ENCODE measurements at places on chromosomes 4 and X.
A peak's percentile ranks its signal among the peaks of the same experiment; 100 is the strongest.

DNA sequence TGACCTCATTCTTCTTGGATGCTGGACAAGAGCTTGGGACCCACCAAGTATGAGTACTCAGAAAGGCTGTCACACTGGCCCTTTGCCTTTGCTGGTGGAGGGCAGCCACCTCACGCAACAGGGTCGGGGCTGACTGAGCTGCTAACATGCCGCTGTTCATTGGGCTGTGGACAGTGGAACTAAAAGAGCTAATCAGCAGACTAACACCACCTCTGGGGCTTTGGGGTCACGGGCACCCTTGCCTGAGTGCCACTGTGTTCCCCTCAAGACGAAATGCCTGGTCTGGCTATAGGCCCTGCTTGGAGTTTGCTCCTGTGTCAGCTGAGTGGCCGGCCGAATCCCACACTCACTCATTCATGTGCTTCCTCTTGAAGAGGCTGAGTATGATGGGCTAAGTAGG lies 559.6 kb downstream of the SPRY1 start:
- no peak for DNase-seq

DNA sequence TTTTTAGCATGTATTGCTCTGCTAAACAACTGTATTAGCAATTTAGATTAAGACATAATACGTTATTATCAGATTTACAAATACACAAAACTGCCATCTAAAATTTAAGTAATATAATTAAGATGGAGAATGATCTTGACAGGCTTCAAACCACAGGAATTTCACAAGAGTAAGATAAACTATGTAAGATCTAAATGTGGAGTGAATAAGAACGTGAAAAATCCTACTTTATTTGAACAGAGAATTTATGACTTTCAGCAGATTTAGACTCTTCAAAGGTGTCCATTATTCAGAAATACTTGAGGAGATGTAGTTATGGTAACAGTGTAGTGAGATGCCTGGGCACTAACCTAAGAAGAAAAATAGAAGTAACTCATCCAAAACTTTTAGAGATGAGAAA lies 73.2 kb downstream of the SLC4A4 start:
- DNase-seq = no peak

DNA sequence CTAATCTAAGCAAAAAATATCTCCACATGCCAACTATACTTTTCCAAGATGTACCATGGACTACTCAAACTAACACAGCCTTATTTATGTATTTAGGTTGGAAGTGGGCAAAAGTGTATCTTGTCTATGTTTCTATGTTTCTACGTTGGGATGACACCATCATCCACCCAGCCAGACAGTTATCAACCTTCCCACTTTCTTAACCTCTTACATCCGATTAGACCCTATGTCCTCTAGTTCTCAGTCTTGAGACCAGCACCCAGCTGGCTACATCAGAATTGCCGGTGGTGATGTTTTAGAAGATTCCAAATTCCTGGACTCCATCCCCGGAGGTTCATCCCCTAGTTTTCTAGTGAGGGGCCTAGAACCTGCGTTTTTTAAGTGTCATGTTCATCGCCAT lies 1.0 kb upstream of the AASDH start:
- no peak for DNase-seq

DNA sequence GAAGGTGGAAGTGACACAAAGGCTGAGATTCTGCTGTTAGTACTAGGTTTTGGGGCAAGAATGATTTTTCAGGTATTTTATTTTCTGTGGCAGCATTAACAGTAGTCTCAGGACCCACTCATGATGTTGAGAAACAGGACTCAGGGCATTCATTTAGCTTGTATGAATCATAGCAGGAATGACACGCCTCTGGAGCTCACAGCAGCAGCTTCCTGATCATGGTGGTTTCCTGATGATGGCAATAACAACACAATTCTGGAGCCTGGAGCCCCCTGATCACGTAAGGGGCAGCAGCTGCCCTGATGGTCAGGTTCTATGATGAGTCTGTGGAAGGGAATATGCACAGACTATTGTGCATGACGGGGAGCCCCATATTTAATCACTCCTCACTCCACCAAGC lies 47.0 kb downstream of the TASL start:
- DNase-seq = no peak

DNA sequence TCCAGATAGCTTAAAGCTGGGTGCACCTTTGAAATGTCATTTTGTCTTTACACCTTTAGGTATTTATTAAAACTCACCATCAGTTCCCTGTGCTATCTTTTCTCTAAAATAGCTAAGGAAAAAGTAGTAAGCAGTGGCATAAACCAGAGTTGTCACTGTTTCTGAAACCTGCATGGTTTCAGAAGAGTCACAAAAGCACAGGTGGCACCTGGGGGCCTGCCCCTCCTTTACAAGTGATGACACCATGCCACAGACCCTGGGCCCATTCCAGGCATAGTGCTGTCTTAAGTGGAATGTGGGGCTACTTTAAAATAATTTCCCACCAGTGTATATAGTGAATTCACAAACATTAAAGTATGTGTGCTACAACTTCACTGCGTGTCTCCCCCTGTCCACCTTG lies 47.8 kb downstream of the DCUN1D4 start:
- DNase-seq = no peak

DNA sequence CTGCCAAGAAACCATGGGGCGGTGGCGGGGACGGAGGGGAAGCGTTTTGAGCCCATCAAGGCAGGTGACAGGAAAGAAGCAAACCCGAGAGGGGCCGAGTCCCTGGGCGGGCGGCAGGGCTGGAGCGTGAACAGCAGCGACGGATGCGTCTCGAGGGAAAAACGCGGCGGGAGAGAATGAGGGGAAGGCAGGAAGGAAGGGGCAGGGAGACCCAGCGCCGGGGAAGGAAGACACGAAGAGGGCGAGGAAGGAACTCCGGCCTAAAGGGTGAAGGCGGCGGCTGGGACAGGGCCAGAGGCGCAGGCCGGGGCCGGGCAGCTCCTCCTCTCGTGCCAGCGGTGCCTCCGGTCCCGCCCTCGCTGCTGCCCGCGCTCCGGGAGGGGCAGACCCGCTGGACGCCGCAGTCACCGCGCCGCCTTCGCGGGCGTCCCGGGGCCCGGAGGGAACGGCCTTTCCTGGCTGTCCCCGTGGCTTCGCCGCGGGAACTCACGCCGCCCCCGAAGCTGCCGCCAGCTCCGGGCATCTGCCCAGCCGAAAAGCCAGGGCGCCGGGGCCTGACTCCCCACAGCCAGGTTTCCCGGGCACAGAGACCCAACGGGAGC lies 751 bp upstream of the RGS12 start:
- no peak for DNase-seq

GRCh38 chr4:184344899-184345572 lies 127.4 kb upstream of the ENPP6 start:
- no peak for DNase-seq

DNA sequence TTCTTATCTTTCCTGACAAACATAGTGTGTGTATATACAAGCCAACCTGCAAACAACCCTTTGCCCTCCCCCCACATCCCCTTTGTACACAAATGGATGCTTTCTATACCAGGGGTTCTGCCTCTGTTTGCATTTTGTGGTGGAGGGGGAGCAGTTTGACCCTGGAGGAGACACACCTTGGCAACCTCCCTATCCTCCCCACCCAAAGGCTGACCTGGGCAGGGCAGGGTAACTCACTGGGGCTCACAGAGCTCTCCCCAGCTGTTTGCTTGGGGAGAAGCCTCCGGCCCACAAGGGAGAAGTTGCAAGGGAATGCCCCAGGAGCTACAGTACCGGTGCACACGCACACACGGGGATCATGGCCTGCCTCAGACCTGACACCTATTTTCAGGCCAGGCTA lies 372.6 kb downstream of the BCOR start:
- DNase-seq = no peak

DNA sequence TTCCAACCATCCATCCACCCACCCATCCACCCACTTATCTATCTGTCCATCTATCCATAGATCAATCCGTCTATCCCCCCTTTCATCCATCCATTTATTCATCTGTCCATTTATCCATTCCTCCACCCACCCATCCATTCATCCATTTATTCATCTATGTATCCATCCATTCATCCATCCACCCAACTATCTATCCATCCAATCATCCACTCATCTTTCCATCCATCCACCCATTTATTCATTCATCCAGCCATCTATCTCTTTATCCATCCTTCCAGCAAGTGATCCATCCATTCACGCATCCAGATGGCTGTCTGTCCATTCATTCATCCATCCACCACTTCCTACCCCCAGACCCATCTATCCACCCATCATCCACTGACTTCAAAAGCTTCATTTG lies 84.0 kb upstream of the CD99 start:
- DNase-seq = no peak

- peak; percentile 42 for DNase-seq
Observed at GRCh38 chr4:94889946-94890345, 132.2 kb downstream of the BMPR1B start.

- no peak for DNase-seq
Observed at GRCh38 chr4:74618659-74619058, 173.7 kb downstream of the AREG start.

GRCh38 chr4:180084561-180084960 lies 2158.6 kb upstream of the TENM3 start:
- DNase-seq = no peak

DNA sequence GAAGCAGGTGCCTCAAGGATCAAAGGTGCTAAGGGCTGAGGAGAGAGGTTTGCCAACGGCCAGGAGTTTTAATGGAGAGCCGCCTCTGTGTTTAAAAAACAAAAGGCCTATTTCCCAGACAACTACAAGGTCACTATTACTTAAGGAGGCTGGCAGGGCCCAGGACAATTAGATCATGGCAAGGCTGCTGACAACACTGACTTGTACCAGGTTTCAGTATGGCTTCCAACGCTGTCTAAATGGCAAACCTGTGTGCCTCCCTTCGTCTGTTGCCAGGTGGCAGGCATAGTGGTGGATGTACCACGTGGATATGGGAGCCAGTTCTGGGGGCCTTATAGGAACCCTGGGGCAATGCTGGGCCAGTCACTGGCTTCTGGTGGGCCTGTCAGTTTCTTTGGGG lies 41.0 kb downstream of the NSG1 start:
- no peak for DNase-seq

GRCh38 chr4:159006202-159006601 lies 96.7 kb upstream of the RAPGEF2 start:
- no peak for DNase-seq

- no peak for DNase-seq
Observed at GRCh38 chr4:64889906-64890610, 480.8 kb upstream of the TECRL start.

DNA sequence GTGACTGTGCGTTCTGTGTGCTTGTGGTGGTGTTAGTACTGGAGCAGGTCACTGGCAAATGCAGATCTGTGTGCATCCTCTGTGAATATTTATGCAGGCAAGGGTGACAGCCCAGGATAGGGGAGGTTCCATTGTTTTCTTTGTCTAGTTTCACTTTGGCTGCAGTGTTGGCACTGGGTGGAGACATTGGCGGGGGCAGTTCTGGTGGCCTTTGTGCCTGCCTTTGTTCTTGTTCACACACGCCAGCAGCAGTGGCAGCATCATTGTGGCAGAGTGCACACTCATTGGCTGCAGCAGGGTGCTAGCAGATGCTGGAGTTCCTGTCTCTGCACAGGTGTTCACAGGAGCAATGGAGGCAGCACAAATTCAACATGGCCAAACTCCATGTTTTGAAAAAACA lies 495.3 kb downstream of the UBE2NL start:
- DNase-seq = no peak

DNA sequence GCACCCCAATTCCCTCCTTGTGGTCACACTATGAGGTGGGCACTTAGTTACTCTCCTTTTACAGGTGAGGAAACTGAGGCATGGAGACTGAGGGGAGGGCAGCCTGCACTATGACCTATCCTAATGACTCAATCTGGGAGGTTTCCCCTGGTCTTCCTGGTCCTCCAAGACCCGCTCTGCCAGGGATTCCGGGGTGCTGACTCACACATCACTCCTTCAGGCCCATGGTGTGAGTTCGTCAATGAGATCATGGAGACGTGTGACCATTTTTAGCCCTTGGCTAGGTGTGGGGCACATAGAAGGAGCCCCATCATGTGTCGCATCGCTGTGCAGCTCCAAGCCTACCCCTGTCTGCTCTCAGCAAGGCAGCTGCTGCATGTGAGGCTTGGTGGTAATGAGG lies 32.4 kb upstream of the BCOR start:
- no peak for DNase-seq

GRCh38 chr4:72388521-72388920 lies 180.5 kb downstream of the ADAMTS3 start:
- no peak for DNase-seq

DNA sequence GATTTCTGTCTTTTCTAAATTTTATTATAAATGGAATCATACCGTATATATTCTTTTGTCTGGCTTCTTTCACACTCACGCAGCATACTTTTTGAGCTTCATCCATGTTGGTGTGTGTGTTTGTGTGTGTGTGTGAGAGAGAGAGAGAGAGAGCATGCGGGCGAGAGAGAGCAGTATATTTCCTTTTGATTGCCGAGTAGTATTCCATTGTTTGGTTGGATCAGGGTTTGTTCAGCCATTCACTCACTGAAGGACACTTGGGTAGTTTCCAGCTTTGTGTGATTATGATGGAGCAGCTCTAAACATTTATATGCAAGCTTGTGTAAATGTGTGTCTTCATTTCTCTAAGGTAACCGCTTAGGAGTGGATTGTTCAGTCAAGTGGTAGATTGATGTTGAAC lies 3.1 kb upstream of the L1CAM start:
- DNase-seq = no peak

DNA sequence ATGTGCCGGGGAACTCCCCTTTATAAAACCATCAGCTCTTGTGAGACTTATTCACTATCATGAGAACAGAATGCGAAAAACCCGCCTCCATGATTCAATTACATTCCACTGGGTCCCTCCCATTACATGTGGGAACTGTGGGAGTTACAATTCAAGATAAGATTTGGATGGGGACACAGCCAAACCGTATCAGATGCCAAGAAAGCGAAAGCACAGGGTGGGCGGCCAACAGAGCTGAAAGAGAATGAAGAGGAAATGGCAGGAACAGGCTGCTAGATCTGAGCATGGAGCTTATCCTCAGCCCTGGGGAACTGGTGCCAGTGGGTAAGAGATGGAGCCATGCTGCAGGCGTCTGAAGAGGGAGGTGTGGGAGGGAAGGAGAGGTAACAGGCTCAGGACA lies 117.7 kb upstream of the PNPLA4 start:
- no peak for DNase-seq

DNA sequence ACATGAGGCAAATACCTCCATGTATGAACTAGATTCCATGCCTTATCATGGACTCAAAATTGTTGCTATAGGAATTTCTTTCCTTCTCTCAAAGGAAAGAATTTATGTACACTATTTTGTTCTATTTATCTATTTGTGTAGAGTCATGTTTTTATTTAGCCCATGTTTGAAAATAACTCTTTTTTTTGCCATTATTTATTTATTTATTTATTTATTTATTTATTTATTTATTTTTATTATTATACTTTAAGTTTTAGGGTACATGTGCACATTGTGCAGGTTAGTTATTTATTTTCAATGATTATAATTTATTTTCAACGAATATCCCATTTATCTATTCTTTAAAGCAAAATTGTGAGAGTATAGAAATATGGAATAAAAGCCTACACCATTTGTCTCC lies 177.9 kb downstream of the MAGEE1 start:
- no peak for DNase-seq
